ENCODE measurements at places on chromosomes 2 and 18.

- peak overlapping the region; percentile 38 for H3K27ac ChIP-seq
- H3K4me3 ChIP-seq = no peak overlapping the region
- peaks cover 45% of the 10 kb centered on the region for H3K4me1 ChIP-seq
- no peak for DNase-seq
Observed at GRCh38 chr2:238286551-238286950, 1.9 kb downstream of the PER2 start.

- peaks cover 26% of the 10 kb centered on the region for H3K36me3 ChIP-seq
- no peak for DNase-seq
- no peak overlapping the region for H3K4me3 ChIP-seq
- H3K4me1 ChIP-seq = no peaks in the 10 kb centered on the region
- no peaks in the 10 kb centered on the region for H3K27me3 ChIP-seq
Observed at GRCh38 chr2:54149638-54150441, 34.4 kb downstream of the ACYP2 start.

- H3K27me3 ChIP-seq = peaks cover 6% of the 10 kb centered on the region
- no peak for DNase-seq
- H3K36me3 ChIP-seq = no peaks in the 10 kb centered on the region
- no peaks in the 10 kb centered on the region for H3K4me1 ChIP-seq
- H3K27ac ChIP-seq = no peak overlapping the region
- no peak overlapping the region for H3K4me3 ChIP-seq
Observed at GRCh38 chr2:217706095-217706494, 296.7 kb downstream of the TNS1 start.

- H3K27ac ChIP-seq = no peak overlapping the region
- no peaks in the 10 kb centered on the region for H3K36me3 ChIP-seq
- no peak overlapping the region for H3K4me3 ChIP-seq
- H3K4me1 ChIP-seq = peaks cover 18% of the 10 kb centered on the region
- no peaks in the 10 kb centered on the region for H3K27me3 ChIP-seq
- DNase-seq = no peak
Observed at GRCh38 chr2:112006076-112006410, 49.0 kb upstream of the TMEM87B start.

- H3K27ac ChIP-seq = no peak overlapping the region
- no peaks in the 10 kb centered on the region for H3K4me1 ChIP-seq
- DNase-seq = no peak
- no peak overlapping the region for H3K4me3 ChIP-seq
Observed at GRCh38 chr2:102971701-102972100, 209.9 kb downstream of the TMEM182 start.

DNA sequence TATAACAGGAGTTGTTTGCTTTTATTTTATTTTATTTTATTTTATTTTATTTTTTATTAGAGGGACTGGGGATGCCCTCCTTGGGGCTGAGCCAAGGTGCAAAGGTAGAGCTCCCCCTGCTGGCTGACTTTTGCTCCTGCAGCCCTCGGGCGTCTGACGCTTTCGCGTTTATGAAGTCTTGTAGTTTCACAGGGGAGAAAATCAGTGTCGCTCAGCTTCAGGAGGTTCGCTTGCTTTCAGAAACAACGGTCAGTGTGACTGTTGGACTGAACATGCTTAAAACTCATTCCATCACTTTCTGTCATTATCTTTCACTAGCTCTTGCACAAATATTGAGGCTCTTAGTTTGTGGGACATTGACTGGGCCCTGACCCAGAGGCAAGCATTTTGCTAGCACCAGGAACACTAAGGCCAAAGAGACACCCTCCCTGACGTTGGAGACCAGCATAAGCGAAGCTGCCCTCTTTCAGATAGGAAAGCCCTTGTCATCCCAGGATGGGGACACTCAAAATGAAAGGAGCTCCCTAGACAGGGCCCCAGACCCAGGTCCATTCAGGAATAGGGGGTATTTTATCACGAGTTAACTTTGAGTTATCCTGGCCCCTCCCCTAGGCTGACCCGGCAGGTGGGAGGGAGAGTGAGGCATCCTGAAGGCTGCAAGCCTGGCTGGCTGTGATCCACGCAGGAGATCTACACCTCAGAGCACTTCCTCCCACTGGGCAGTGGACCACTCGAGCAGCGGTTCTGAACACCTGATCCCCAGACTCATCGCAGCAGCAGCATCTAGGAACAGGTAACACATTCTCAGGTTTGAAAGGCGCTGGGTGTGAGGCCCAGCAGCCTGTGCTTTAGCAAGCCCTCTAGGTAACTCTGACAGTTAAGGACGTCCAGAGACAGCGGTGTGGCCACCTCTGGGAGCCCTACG lies 34.4 kb downstream of the LGALSL start:
- H3K4me3 ChIP-seq = no peak overlapping the region
- H3K36me3 ChIP-seq = no peaks in the 10 kb centered on the region
- H3K27ac ChIP-seq = no peak overlapping the region
- H3K4me1 ChIP-seq = peaks cover 4% of the 10 kb centered on the region

- H3K27ac ChIP-seq = no peak overlapping the region
- H3K4me3 ChIP-seq = no peak overlapping the region
- DNase-seq = no peak
Observed at GRCh38 chr2:39416140-39416539, 20.9 kb downstream of the MAP4K3 start.

DNA sequence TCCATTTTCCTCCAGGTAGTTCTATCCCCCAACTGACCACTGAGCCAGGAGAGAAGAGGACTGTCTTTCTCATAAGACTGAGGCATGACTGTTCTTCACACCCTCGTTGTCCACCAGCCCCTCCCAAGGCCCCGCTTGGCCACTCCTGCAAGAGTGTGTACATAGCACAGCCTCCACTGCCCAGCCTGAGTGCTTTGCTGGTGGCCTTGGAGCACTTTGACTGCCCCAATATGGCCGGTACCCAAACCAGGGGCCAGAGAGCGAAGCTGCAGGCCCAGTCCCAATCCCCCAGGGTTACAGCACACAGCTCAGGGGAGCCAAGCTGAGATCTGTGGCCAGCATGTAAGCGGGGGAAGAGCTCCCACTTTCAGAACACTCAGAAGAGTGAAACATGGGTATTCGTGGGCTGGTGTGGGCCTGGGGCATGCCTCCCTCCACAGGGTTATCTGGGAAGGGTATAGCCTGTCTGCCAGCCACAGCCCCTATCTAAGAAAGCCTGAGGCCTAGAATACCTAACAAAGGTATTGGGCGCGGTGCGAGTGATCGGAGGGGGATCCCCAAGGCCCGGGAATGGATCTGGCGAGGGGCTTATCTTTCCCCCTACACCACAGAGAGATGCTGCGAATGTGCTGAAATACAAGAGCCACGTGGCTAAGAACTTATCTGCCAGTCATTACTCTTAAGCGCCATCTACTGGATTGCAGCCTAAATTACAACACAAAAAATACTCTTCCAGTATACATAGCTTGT lies 163.8 kb downstream of the WDPCP start:
- H3K27me3 ChIP-seq = no peaks in the 10 kb centered on the region
- no peak overlapping the region for H3K4me3 ChIP-seq
- H3K4me1 ChIP-seq = peaks cover 2% of the 10 kb centered on the region
- DNase-seq = peak; percentile 11
- no peak overlapping the region for H3K27ac ChIP-seq

- H3K27ac ChIP-seq = no peak overlapping the region
- H3K4me1 ChIP-seq = no peaks in the 10 kb centered on the region
- H3K27me3 ChIP-seq = peaks cover 1% of the 10 kb centered on the region
- H3K4me3 ChIP-seq = no peak overlapping the region
- no peaks in the 10 kb centered on the region for H3K36me3 ChIP-seq
- DNase-seq = no peak
Observed at GRCh38 chr2:169002161-169002738, 28.9 kb downstream of the ABCB11 start.

- H3K36me3 ChIP-seq = peaks cover 7% of the 10 kb centered on the region
- H3K4me1 ChIP-seq = peaks cover 39% of the 10 kb centered on the region
- peak overlapping the region; percentile 97 for H3K27ac ChIP-seq
- H3K4me3 ChIP-seq = peak overlapping the region; percentile 97
Observed at GRCh38 chr2:96539215-96539920, 2.8 kb downstream of the ARID5A start.

- H3K4me1 ChIP-seq = no peaks in the 10 kb centered on the region
- H3K27me3 ChIP-seq = peaks cover 3% of the 10 kb centered on the region
- DNase-seq = no peak
- no peak overlapping the region for H3K4me3 ChIP-seq
Observed at GRCh38 chr18:48658721-48659120, 119.9 kb downstream of the CTIF start.

GRCh38 chr2:196544906-196545433 lies 94.5 kb upstream of the CCDC150 start:
- peaks cover 9% of the 10 kb centered on the region for H3K27me3 ChIP-seq
- no peak overlapping the region for H3K27ac ChIP-seq
- H3K4me1 ChIP-seq = no peaks in the 10 kb centered on the region

GRCh38 chr2:109473616-109474318 lies 140.0 kb downstream of the SEPTIN10 start:
- no peak overlapping the region for H3K4me3 ChIP-seq
- DNase-seq = no peak
- H3K4me1 ChIP-seq = peaks cover 2% of the 10 kb centered on the region
- no peaks in the 10 kb centered on the region for H3K36me3 ChIP-seq
- peaks cover 2% of the 10 kb centered on the region for H3K27me3 ChIP-seq

- H3K36me3 ChIP-seq = peaks cover 40% of the 10 kb centered on the region
- peaks cover 3% of the 10 kb centered on the region for H3K4me1 ChIP-seq
- no peak for DNase-seq
- H3K27ac ChIP-seq = no peak overlapping the region
- no peaks in the 10 kb centered on the region for H3K27me3 ChIP-seq
Observed at GRCh38 chr2:238069877-238070276, 9.1 kb downstream of the SCLY start.

GRCh38 chr2:119808516-119809147 lies 48.9 kb downstream of the PTPN4 start:
- H3K27ac ChIP-seq = peak overlapping the region; percentile 58
- no peak for DNase-seq
- no peak overlapping the region for H3K4me3 ChIP-seq

- H3K27ac ChIP-seq = no peak overlapping the region
- no peaks in the 10 kb centered on the region for H3K27me3 ChIP-seq
- H3K4me1 ChIP-seq = peaks cover 4% of the 10 kb centered on the region
Observed at GRCh38 chr2:157337978-157338377, 12.4 kb upstream of the ERMN start.

GRCh38 chr2:214836568-214836967 lies 27.1 kb upstream of the BARD1 start:
- no peak overlapping the region for H3K27ac ChIP-seq
- no peak overlapping the region for H3K4me3 ChIP-seq
- peaks cover 2% of the 10 kb centered on the region for H3K27me3 ChIP-seq
- no peak for DNase-seq

DNA sequence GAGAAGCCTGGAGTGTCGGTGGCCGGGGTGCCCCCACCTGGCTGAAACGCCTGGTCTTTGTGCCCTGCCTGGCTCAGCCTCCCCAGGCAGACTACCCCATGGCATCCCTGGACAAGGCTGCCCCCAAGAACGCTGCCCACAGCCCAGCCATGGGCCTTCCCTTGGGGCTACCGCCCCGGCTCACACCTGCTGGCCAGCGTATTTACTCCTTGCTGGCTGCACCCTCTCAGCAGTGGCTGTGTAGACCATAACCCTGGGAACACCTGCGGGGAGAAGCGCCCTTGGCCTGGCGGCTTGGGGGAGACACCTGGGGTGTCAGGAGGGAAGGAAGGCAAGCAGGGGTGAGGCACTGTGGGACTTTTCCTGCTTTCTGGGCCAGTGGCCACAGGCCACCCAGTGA lies 17.3 kb downstream of the CAPN10 start:
- DNase-seq = no peak
- no peaks in the 10 kb centered on the region for H3K4me1 ChIP-seq
- peaks cover 8% of the 10 kb centered on the region for H3K36me3 ChIP-seq
- H3K27ac ChIP-seq = no peak overlapping the region
- H3K4me3 ChIP-seq = no peak overlapping the region
- H3K27me3 ChIP-seq = no peaks in the 10 kb centered on the region

DNA sequence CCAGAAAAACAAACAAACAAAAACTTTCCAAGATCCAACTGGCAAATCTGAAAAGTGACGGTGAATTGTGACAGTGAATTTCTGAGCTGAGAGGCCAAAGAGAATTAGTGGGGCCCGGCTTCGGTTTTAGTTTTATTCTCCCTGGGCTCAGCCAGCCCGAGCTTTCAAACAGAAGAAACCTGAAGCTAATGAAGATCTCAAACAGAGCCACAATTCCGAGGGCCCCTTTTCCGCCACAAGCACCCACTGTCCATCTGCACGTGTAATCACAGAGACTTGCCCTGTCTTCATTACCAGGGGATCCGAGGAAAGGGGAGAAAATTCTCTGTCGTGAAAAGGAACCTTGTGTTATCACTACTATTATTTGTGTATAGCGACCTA lies 4.2 kb upstream of the ONECUT2 start:
- no peak overlapping the region for H3K4me3 ChIP-seq
- DNase-seq = no peak
- no peak overlapping the region for H3K27ac ChIP-seq
- no peaks in the 10 kb centered on the region for H3K36me3 ChIP-seq
- H3K4me1 ChIP-seq = peaks cover 5% of the 10 kb centered on the region
- H3K27me3 ChIP-seq = peaks cover 15% of the 10 kb centered on the region

- H3K27ac ChIP-seq = no peak overlapping the region
- DNase-seq = no peak
- no peak overlapping the region for H3K4me3 ChIP-seq
- no peaks in the 10 kb centered on the region for H3K4me1 ChIP-seq
- no peaks in the 10 kb centered on the region for H3K36me3 ChIP-seq
Observed at GRCh38 chr2:45337481-45337880, 273.6 kb downstream of the SRBD1 start.

GRCh38 chr2:200380833-200381542 lies 74.5 kb downstream of the SPATS2L start:
- no peak overlapping the region for H3K27ac ChIP-seq
- H3K27me3 ChIP-seq = no peaks in the 10 kb centered on the region
- no peaks in the 10 kb centered on the region for H3K36me3 ChIP-seq
- peaks cover 6% of the 10 kb centered on the region for H3K4me1 ChIP-seq
- no peak for DNase-seq

GRCh38 chr18:39238981-39239660 lies 1673.5 kb upstream of the CELF4 start:
- H3K27me3 ChIP-seq = no peaks in the 10 kb centered on the region
- H3K4me1 ChIP-seq = no peaks in the 10 kb centered on the region
- DNase-seq = no peak
- no peak overlapping the region for H3K4me3 ChIP-seq

DNA sequence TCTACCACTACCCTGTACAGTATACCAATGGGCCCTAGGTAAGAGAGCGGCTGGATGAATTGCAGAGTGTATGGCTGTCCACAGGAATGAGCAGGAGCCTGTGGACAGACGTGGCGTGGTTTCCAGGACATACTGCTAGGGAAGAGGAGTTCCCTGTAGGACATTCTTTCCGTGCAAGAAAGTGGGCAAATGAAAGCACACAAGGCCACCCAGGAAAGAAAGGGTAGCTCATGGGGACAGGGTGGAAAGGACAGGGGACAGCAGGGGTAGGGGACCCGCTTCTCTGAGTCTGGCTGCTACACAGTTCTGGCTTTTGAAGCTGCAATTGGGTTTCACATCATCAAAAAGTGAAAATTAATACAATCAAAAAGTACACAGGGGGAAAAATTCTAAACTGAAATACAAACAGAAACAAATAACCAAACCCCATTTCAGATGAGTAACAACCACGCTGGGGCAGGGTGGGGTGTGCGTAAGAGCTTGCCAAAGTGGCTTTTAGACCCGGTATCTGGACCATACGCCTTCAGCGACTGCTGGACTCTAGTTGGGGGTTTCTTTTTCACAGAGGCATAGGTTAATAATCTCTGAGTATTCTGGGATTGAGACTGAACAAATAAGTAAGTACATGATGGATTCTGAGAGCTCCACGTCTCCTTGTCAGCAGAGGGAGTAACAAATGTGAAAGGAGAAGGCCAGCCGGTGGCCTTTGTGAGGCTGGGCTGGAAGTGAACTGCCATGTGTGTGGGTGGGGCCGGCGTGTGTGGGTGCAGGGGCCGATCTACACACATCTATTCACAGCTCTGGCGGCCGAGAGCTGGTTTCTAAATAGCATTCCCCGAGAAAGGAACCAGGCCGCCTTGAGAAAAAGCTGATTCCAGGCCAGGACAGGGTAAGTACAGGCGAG lies 84.0 kb downstream of the HDAC4 start:
- peaks cover 17% of the 10 kb centered on the region for H3K36me3 ChIP-seq
- DNase-seq = no peak
- H3K4me3 ChIP-seq = no peak overlapping the region
- H3K4me1 ChIP-seq = peaks cover 19% of the 10 kb centered on the region
- H3K27ac ChIP-seq = no peak overlapping the region
